ENCODE measurements at places on chromosomes 6 and 20.

DNA sequence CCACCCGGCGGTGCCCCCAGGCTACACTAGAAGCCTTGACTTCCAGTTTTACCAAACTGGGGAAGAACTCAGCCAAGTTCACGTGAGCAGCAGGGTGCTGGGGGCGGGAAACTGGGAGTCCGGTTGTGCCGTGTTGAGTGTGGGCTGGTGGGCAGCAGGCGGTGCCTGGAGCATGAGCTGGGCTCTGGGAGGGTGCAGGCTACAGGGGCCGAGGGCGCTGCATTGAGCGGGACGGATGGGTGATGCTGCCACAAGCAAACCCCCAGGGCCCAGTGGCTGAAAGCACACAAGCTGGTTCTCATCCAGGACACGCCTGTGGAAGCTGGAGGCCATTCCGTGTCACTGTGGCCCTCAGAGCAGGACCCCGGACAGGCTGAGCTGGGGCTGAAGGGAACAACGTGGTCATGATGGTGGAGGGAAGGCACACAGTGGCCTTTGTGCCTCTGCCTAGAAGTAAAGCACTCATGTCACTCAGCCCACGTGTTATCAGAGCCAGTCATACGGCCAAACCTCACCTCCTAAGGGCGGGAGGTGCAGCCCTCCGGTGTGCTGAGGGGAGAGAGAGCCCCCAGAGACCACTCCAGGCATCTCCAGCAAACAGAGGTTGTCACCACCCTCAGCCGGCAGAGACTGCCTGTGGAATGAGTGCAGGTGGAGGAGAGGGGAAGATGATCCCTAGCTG, 29.5 kb downstream of the RBM38 start:
- DNase-seq, result no peak

DNA sequence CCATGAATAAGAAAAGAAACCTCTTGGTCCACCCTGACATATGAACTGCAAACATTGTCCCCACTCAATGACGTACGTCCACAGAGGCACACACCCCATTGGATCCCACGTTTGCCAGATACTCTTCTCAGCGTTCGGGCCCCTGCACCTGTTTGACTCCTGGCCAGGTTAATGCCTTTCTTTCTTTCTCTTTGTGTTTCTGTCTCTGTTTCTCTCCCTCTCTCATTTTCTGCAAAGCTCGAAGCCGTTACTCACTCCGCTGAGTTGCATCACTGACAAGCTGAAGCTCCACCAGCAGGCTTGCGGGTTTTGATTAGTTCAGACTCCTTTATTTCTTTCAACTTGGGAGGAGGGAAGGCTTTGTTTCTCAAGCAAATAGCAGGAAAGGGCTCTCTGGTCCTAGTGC, 135.5 kb upstream of the SUPT3H start:
- DNase-seq, result no peak

DNA sequence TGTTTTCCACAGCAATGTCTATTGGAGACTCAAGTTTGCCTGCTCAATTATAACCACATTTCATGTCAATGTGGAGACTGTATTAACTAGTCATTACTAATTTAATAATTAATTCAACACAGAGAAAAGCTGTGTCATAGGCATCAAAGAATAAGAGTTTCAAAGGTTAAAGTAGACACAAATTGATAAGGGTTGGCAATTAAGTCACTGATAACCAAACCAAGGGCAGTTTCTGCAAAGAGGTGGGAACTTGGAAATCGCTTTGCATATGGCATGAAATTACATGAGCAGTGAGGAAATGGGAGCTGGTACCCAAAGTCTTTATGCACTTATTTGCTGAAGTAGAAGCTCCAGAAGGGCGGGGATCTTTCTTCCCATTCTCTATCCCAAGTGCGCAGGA, 34.2 kb downstream of the GCLC start:
- no peak for DNase-seq

GRCh38 chr6:44522871-44523270, 135.4 kb downstream of the CDC5L start:
- DNase-seq, result no peak

DNA sequence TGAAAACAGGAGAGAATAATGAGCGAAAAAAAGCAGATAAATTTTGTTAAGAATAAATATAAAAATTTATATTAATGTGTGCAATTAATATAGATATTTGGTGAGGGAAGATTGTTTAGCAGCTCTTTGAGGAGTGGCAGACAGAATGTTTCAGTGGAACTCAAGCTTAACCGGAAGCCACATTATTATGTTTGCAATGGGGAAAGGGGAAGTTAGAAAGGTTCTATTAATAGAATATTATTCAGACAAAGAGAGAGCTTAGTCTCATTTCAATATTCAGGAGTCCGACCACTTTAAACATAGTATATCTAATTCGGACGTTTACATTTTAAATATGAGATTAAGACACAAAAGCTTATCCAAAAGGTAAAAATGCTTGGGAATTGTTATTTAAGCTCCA, 81.6 kb upstream of the KHDRBS2 start:
- DNase-seq, result no peak

Measured in activated CD8-positive, alpha-beta memory T cell treated with anti-CD3 and anti-CD28 coated beads, Interleukin-2, amount 50 U/mL, for 48 hours (primary cell).